ENCODE measurements at places on chromosomes 5 and 9. TPM values are rescaled to one million over a fixed set of nuclear protein-coding genes. Genes with fewer than 3 reads are reported as not detected.

Gene IFNA13
- total RNA-seq = not detected

Gene FAM169A
- 2.6 TPM for total RNA-seq

Gene C9orf153
- total RNA-seq = 0.33 TPM

Gene SLC31A2
- total RNA-seq = 4.5 TPM

Gene GPRIN1
- 3.7 TPM for total RNA-seq

Gene GTF2H2C
- total RNA-seq = 66.5 TPM
